ENCODE measurements at places on chromosomes 4 and X. TPM values are rescaled to one million over a fixed set of nuclear protein-coding genes. Genes with fewer than 3 reads are reported as not detected.

Gene PPEF1
- total RNA-seq, result 0.80 TPM

Gene ZGRF1
- total RNA-seq, result 6.3 TPM

Gene SPANXN5
- not detected for total RNA-seq

Gene ZNF182
- 3.1 TPM for total RNA-seq

Gene ADH1B
- not detected for total RNA-seq

Gene DMP1
- total RNA-seq, result not detected

Gene MAGEB10
- 1.5 TPM for total RNA-seq

Gene NSUN7
- 0.51 TPM for total RNA-seq

Gene TEX13B
- not detected for total RNA-seq

Gene CT45A3
- total RNA-seq, result 28.3 TPM

Gene NMU
- 5.1 TPM for total RNA-seq

Gene ENPEP
- 0.34 TPM for total RNA-seq

Gene SRPX2
- 30.6 TPM for total RNA-seq

Gene PABPC1L2A
- not detected for total RNA-seq

Gene CENPVL1
- total RNA-seq, result 0.34 TPM

Gene MAGEE2
- total RNA-seq, result not detected

Gene ASMT
- not detected for total RNA-seq

Gene LAS1L
- 39.4 TPM for total RNA-seq

Gene RNF175
- not detected for total RNA-seq

Gene VCX3B
- not detected for total RNA-seq

Gene PRDM5
- 4.3 TPM for total RNA-seq

Gene DCLK2
- total RNA-seq, result 13.5 TPM

Gene PSAPL1
- total RNA-seq, result not detected

Gene MID2
- total RNA-seq, result 7.3 TPM

Gene CFP
- total RNA-seq, result 0.74 TPM

Gene NOX1
- not detected for total RNA-seq

Gene GABRE
- 3.0 TPM for total RNA-seq

Gene BTK
- total RNA-seq, result 0.06 TPM

Gene ZFP42
- total RNA-seq, result 23.8 TPM

Gene GUF1
- 16.0 TPM for total RNA-seq

Gene GRIA2
- 0.17 TPM for total RNA-seq

Gene SLIT2
- total RNA-seq, result 0.39 TPM

Gene GABRA4
- not detected for total RNA-seq

Gene DGAT2L6
- not detected for total RNA-seq

Gene FOXR2
- 6.0 TPM for total RNA-seq
